NCI-H146 (cell line): ENCODE measurements at places on chromosomes 3 and 15.
A peak's percentile ranks its signal among the peaks of the same experiment; 100 is the strongest.

GRCh38 chr3:179666030-179666429, 13.2 kb downstream of the USP13 start:
- DNase-seq = no peak

DNA sequence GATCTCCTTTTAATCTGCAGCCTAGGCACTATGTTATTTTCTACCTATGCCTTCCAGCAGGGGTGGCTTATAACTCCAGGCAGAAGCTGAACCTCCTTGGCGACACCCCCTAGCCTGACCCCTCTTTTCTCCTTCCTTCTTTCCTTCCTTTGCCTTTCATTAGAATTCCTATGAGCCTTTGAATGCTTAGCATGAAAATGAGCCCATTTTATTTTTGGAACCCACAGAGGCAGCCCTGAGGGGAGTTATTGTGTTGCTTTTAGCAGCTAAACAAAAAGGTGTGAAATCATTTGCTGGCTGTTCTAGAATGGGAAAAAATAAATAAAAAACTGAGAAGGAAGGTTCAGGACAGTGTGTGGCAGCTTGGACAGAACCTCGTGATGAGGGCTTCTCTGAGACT, 164.6 kb upstream of the ICE2 start:
- no peak for DNase-seq

GRCh38 chr3:111917300-111917699, 58.2 kb downstream of the PHLDB2 start:
- no peak for DNase-seq

DNA sequence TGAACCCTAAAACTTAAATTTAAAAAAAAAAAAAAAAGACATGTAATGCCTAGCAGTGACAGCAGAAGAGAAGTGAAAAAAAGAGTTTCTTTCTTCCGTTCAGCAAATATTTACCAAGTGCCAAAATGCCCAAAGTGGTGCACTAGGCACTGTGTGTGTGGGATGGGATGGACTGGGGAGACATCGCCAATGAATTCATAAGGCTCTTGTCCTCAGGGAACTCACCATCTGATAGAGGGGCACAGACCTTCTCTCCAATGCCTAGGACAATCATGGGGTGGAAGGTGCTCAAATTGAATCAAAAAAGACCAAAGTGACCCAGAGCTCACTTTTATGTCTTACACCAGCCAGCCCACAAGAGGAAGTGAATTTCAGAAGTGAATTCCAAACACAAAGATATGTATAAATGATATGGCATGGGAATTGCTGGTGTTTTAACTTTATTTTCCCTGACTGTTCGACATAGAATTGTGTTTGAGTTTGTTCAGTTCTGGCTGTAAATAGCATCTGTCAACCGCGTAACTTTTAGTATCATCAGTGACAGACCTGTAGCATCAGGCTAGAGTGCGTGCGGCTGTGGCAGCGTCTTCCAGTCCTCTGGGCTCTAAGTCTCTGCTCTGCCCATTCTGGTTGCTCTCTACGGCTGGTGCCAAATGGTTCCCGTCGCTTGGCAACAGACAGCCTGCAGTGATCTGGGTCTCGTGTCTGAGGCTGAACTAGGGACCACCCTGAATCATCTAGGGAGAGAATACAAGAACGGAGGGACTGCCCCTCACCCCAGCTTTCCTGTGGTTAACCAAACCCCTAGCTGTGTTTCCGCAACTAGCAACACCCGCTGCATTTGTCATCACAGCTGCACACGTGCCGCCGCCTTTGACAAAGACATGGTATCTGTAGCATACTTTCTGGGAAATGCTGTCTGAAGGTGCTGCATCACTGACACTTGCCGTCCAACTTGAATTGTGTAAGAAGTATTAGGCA, 154.0 kb upstream of the THBS1 start:
- peak; percentile 63 for DNase-seq

DNA sequence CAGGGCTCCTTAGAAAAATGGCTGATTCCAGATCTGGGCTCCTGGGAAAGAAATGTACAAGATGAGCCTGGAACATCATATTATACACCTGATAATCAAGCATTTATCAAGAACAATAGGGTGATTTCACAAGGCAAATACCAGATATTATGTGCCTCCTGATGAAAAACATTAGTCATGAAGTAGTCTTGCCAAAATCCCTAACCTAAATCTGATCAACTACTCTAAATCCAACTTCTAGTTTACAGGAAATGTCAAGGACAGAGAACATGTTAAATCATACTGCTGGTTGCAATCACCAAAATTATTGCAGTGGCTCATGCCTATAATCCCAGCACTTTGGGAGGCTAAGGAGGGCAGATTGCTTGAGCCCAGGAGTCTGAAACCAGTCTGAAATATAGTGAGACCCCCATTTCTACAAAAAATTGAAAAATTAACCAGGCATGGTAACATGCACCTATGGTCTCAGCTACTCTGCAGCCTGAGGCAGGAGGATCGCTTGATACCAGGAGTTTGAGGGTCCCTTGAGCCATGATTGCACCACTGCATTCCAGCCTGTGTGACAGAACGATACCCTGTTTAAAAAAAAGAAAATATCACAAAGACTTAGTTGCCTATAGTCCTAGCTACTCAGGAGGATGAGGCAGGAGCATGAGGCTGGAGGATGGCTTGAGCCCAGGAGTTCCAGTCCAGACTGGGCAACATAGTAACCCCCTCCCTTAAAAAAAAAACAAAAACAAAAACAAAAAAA, 34.9 kb upstream of the ATP13A3 start:
- no peak for DNase-seq

GRCh38 chr3:53222183-53222901, 33.5 kb downstream of the TKT start:
- no peak for DNase-seq

DNA sequence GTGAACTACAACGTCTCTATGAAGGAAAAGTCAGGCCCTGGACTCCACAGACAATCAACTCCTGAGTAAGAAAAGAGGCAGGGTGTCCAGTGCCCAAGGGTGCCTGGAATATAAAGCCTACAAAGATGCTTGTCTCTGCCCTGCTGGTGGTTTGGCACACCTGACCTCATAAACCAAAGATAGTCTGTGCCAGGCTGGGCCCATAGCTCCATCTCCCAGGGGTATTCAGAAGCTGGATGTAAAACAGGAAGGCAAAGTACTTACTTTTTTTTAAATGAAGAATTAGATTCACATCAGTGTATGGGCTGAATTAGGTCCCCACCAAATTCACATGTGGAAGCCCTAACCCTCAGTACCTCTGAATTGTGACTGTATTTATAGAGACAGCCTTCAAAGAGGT, 66.6 kb upstream of the HERC1 start:
- no peak for DNase-seq

DNA sequence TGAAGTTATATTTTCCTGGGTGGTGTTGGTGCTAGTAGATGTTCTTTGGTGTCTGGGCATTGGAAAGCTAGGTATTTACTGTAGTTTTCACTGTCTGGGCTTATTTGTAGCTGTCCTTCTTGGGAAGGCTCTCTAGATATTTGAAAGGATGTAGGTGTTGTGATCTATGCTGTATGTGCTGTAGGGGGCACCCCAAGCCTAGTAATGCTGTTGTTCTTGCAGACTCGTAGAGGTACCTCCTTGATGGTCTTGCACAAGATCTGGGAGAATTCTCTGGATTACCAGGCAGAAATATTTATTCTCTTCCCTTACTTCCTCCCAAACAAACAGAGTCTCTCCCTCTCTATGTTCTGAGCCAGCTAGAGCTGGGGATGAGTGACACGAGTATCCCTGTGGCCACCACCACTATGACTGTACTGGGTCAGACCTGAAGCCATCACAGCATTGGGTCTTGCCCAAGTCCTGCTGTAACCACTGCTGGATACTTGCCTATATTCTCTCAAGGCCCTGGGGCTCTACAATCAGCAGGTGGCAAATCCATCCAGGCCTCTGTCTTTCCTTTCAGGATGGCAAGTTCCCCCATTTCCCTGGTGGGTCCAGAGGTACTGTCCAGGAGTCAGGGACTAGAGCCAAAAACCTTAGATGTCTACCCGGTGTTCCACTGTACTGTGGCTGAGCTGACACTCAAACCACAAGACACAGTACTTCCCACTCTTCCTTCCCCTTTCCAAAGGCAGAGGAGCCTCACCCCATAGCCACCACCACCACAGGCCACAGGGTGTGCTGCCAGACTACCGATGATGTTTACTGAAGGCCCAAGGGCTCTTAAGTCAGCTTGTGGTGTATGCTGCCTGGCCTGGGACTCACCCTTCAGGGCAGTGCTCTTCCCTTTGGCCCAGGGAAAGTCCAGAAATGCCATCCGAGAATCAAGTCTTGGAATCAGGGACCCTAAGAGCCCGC, 195.2 kb upstream of the DPPA4 start:
- peak; percentile 24 for DNase-seq

DNA sequence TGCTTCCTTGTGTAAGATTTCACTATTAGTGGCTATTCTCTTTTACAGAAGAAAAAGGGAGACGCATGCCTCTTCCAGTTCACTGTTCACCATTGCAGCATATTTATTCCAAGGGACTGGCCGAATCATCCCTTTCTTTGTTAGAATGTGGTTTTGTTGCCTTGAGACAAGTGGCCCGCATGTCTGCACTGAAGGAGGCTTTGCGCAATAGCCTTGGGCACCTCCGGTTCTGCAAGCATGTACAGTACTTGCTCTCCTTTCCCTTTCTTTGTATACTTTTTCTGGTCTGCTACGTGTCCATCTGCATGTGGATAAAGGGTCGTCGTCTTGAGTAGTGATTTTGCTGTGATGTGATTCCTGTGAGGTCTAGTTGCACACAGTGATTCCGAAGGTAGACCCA, 43.0 kb downstream of the FLNB start:
- DNase-seq = no peak

GRCh38 chr3:113812854-113813253, 25.7 kb upstream of the GRAMD1C start:
- no peak for DNase-seq

GRCh38 chr3:632571-633170, 436.1 kb downstream of the CHL1 start:
- DNase-seq = peak; percentile 49

DNA sequence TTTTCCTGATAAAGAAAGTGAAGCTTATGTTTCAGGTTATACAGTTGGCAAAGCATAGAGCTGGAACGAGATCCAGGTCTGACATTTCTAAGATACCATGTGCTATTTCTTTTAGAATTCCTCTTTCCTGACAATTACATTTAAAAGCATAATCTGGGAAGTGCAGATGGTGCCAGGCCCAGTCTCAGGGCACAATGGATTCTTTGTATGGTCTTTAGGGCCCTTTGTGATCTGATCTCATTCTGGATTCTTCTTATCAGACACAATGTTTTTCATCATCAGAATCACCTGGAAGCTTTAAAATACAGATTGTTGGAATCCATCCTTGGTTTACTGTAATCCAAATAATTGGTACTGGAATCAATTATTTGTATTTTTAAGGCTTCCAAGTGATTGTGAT, 18.6 kb upstream of the GLCE start:
- no peak for DNase-seq

DNA sequence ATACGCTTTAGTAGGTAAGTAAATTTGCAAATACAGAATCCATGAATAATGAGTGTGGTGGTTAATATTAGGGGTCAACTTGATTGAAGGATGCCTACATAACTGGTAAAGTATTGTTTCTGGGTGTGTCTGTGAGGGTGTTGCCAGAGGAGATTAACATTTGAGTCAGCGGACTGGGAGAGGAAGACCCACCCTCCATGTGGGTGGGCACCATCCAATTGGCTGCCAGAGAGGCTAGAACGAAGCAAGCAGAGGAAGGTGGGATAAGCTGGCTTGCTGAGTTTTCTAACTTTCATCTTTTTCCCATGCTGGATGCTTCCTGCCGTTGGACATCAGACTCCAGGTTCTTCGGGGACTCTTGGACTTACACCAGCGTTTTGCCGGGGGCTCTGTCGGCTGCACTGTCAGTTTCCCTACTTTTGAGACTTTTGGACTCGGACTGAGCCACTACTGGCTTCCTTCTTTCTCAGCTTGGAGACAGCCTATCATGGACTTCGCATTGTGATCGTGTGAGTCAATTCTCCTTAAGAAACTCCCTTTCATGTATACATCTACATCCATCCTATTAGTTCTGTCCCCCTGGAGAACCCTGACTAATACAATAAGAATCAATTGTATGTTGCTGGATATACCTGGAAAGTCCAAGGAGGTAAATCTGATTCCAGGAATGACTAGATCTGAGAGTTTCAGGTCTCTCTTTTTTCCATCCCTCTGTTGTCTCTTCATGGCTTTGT, 25.8 kb upstream of the NEDD4 start:
- no peak for DNase-seq

GRCh38 chr15:59473226-59473625, 35.2 kb downstream of the FAM81A start:
- no peak for DNase-seq

GRCh38 chr3:29203851-29204250, 77.0 kb upstream of the RBMS3 start:
- no peak for DNase-seq
